ENCODE measurements at places on chromosomes 6 and 20.

- no peak for DNase-seq
Measured at GRCh38 chr6:114195631-114196403, 147.0 kb downstream of the HS3ST5 start.

DNA sequence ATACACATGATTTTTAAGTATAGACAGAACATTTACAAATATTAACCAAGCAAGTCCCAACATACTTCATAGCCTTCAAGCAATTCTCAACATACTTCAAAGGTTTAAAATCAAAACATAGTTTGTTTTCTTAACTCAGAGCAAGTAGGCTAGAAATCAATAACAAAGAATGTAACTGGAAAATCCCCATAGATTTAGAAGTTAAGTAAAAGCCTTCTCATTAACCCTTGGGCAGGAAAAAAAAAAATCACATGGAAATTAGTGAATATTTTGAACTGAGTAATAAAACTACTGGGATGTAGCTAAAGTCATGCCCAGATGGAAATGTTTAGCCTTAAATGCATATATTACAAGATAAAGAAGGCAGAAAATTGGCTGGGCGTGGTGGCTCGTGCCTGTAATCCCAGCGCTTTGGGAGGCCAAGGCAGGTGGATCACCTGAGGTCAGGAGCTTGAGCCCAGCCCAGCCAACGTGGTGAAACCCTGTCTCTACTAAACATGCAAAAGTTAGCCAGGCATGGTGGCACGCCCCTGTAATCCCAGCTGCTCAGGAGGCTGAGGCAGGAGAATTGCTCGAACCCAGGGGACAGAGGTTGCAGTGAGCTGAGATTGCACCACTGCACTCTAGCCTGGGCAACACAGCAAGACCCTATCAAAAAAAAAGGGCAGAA is 316.1 kb downstream of the TAF4 start:
- no peak for DNase-seq

- no peak for DNase-seq
Measured at GRCh38 chr20:32792731-32793458, 26.9 kb upstream of the MAPRE1 start.

DNA sequence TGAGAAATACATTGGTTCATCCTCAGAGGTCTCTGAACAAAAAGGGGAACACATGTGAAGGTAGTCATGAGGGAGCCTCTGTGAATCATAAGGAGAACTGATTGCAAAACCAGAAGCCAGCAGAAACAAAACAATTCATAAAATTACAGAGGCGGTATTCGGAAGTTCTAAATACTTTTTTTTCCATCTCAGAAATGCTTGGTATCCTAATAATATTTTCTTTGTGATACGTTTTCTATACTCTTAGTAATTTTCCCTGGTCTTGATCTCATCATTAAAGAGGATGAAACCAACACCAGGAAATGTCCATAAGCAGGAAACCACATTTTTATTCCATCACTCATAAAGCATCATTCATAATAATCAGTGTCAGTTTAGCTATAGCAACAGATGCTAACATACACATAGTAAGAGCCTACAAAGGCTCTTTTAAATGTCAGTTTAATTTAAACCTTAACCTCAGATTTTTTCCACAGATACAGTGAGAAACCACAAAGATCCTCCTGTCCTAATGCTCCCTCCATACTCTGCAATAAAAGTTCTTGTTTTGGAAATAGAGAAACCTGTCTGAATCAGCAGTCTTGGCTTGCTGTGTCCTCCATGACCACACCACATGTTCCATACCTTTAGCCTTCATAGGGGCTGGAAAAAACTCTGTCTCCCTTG is 29.2 kb downstream of the SGK1 start:
- no peak for DNase-seq

DNA sequence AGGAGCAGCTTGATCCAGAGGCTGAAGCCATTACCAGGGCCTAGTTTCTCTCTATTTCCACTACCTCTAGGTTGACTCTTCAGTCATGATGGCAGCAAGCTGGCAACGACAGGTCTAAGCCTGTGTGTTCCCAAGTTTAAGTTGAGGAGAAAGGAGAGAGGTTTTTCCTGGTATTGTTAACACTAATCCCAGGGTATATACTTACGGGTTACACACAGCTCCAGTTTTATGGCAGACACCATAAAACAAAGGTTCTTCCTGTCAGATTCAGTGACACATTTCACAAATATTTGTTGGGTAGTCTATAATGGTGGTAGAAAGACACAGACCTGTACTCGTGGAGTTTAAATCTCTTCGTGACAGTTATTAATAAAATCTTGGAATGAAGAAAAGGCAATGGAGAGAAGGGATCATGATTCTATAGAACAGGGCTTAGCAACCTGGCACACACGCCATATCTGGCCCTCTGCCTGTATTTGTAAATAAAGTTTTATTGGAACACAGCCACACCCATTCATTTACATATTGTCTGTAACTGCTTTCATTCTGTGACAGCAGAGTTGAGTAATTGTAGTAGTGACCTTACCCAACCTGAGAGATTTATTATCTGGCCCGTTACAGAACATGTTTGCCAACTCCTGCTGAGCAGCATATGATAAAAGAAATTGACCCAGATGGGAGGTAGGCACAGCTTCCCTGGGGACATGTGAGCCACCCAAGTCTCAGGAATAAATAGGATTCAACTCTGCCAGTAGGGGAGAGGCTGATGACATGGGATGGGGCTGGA is 323.3 kb downstream of the CDH4 start:
- DNase-seq, result no peak

GRCh38 chr6:111607279-111607678 is 1.6 kb upstream of the TRAF3IP2 start:
- DNase-seq, result no peak

DNA sequence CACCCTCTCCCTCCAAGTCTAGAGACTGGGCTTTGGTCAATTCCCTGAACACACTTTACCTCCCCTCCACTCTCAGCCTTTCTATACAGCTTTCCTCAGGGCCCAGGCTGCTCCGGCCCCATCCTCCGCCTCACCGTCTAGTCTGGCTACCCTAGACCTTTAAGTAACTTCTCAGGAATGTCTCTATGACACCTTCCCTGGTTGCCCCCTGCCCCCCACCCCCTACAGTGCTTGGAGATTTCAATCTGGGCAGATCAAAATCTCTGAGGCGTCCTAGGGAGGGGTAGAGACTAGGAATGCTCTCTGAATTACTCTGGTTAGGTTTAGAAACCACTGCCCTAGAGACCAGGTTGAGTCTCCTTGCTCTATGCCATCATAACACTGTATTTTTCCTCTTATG is 6.1 kb downstream of the UBE2J1 start:
- no peak for DNase-seq

- no peak for DNase-seq
Measured at GRCh38 chr6:138891255-138891986, 95.5 kb downstream of the ECT2L start.

DNA sequence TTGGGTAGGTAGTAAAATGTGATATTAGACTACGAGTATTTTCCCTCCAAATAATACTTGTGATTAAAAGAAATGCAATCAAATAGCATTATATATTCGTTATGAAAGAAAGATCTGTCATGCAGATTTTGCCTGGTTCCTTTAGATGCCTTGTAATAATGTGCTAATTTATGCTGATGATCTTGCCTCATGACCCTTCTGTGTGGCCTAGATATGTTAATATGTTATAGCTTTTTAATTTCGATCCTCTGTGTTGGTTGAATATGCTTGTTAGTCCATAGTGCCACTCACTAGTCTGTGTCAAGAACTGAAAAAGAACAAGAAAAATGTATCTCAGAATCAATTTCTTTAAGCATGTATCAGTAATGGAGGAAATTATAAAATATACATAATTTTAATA is 31.9 kb downstream of the CDKAL1 start:
- no peak for DNase-seq

DNA sequence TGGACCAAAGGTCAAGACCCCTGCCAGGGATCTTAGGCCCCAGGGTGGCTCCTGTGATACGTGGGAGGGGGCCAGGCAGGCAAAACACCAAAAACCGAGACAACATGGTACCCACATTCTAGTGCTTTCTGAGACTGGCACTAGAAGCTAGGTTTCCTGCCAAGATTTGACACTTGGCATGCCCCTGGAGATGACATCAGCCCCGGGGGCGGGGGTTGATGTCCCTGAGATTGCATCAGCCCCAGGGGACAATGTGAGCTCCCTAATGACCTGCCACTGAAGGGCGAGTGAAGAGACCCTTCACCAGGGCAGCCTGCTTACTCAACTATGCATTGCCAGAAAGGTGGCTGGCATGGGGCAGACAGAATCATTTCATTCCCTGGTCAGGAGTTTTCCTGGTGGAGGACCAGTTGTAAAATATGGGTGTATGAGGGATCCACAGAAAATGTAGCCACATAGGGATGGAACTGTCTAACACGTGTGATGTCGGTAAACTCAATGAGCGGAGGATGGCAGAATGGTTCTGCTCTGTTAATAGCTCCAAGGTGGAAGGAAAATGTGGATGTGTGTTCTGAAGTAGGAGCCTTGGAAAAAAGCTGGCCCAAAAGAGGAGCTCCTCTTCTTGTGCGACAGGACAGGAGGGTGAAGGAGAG is 219.7 kb downstream of the UNC5CL start:
- no peak for DNase-seq

DNA sequence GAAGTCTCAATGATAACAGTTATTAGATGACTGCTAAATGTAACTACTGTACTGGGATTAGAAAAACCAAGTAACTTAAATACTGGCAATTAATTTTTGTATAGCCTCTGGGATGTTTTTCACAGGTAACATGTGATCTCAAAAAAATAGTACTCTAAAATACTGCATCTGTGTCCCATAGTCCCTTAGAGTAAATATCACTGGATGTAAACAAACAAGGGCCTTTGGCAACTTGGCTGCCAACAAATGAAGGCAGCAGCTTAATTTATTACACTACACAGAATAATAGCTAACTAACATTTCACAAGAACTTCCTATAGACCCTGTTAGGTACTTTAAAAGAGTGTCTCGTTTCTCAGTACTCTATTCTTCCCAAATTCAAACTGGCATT is 14.0 kb downstream of the ARHGAP18 start:
- DNase-seq, result no peak

DNA sequence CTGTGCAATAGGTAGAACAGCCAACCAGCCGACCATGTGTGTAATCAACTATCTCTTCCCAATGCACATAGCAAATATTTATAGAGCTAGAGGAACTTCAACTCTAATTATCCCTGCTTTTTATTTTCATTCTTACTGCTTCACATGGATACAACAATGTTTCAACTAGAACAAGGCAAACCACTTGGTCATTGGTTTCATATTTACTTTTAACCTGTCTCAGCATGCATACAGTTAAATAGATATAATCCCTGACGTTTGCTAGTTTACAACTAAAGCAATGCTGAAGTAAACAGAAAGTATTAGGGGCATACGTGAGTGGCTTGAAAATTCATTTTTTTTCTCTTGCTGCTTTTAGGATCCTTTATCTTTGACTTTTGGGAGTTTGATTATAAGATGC is 318.5 kb upstream of the MAP3K7 start:
- no peak for DNase-seq

GRCh38 chr6:51960419-51960818 is 127.0 kb downstream of the PKHD1 start:
- DNase-seq, result no peak

- no peak for DNase-seq
Measured at GRCh38 chr20:8457978-8458377, 325.9 kb downstream of the PLCB1 start.

DNA sequence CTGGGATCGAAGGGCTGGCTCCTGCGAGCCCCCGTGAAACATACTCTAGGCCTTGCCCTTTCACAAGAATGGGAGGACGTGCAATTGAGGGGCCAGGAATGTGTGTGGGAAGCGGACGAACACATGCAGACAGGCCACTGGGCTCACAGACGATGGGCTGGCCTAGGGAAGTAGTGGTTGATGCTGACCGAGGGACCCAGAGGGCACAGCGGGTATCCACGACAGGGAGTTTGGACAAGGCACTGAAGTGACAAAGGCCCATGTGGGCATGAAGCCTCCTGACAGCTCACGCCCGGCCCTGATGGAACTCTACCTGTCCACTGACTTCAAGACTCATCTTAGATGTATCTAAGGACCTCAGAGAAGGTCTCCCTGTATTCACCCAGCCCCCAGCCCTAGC is 52.2 kb downstream of the MYH7B start:
- DNase-seq, result no peak

DNA sequence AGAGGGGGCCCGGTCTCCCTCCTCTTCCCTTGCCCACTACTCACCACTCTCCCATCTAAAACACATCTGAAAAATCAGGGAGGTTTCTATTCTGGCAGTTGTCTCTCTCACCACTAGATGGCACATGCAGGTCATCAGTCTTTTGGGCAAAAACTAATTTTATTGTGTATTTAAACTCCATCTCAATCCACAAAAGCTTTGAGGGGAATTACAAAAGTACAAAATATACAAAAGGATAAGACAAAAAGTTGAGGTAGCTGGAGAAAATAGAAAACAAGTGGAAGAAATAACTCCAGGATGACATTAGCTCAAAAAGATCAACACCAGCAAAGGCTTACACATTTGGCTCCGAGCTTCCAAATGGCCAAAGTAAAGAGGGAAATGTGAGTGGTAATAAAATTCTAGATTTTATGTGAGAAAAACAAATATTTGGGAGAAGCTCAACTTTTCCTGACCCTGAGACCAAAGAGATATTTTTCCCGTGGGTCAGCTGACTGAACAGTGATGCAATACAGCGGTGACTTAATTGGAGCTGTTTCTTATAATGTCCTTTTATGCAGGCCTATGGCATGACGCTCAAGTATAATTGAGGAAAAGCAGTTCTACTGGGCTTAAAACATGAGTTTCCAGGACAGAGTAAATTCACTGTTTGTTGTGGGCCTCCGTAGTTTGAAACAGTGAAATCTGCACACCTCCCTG is 79.8 kb upstream of the CHD6 start:
- DNase-seq, result peak; percentile 16

- DNase-seq, result no peak
Measured at GRCh38 chr6:42914546-42914945, 1.3 kb upstream of the PTCRA start.

DNA sequence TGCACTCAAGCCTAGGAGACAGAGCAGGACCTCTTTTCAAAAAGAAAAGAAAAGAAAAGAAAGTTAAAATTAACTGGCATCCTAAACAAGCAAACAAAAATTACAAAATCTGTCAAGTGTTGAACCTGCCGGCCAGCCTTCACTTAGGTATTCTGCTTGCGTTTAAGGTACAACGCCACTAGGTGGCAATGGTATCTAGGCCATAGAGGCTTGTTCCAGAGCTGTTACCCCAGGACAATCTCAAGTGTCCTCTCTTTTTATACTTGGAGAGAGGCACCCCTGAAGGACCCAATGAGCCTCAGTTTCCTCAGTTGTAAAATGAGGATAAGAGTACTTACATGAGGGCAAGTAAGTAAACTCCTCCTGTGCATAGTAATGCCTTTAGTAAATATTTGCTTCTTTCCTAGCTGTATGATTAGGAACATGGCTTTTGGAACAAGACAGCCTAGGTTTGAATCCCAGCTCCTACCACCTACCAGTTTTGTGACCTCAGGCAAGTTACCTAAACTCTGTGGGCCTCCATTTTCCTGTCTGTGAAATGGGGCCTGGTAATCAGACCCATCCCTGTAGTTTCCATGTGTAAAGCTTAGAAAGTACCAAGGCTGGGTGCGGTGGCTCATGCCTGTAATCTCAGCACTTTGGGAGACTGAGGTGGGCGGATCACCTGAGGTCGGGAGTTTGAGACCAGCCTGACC is 5.8 kb upstream of the PACSIN1 start:
- DNase-seq, result no peak

GRCh38 chr6:28673787-28674671 is 148.3 kb downstream of the GPX5 start:
- peak; percentile 41 for DNase-seq

- no peak for DNase-seq
Measured at GRCh38 chr6:147853574-147853973, 345.1 kb downstream of the SAMD5 start.

Measured in activated CD4-positive, alpha-beta T cell treated with anti-CD3 and anti-CD28 coated beads, Interleukin-2, amount 50 U/mL, for 24 hours (primary cell).